ENCODE measurements at places on chromosomes 5 and 9. TPM values are rescaled to one million over a fixed set of nuclear protein-coding genes. Genes with fewer than 3 reads are reported as not detected.

The PALM2AKAP2 gene
- 2.5 TPM for total RNA-seq

The SPINK9 gene
- total RNA-seq, result not detected

The CCDC69 gene
- total RNA-seq, result 0.49 TPM

The DPH7 gene
- 19.4 TPM for total RNA-seq

The SHOC1 gene
- not detected for total RNA-seq

The IFNA4 gene
- total RNA-seq, result not detected

The DMGDH gene
- total RNA-seq, result 2.0 TPM

The SPACA9 gene
- total RNA-seq, result 2.5 TPM

The CCL21 gene
- total RNA-seq, result not detected

The GABRA6 gene
- total RNA-seq, result 0.25 TPM

The GDA gene
- total RNA-seq, result 22.6 TPM

The LCN10 gene
- not detected for total RNA-seq

The NKD2 gene
- total RNA-seq, result 3.2 TPM

The CYLC2 gene
- total RNA-seq, result not detected

The OTULINL gene
- total RNA-seq, result 15.5 TPM

The PCDHGA8 gene
- 5.4 TPM for total RNA-seq

The PHF24 gene
- 25.6 TPM for total RNA-seq

The STING1 gene
- total RNA-seq, result 3.2 TPM

The AIF1L gene
- 14.0 TPM for total RNA-seq

The SPZ1 gene
- total RNA-seq, result not detected

The IFNB1 gene
- not detected for total RNA-seq

The SNCAIP gene
- total RNA-seq, result 41.1 TPM

The PCDHA10 gene
- total RNA-seq, result 9.6 TPM

The PIP5K1B gene
- total RNA-seq, result 4.9 TPM

The ARL10 gene
- 63.9 TPM for total RNA-seq

The LPAR1 gene
- 13.0 TPM for total RNA-seq

The LRRTM2 gene
- 118 TPM for total RNA-seq

The FLT4 gene
- total RNA-seq, result 2.0 TPM

The FBP2 gene
- not detected for total RNA-seq

The PCDHB3 gene
- 9.8 TPM for total RNA-seq

The TMEM174 gene
- not detected for total RNA-seq

The CDX1 gene
- not detected for total RNA-seq

The CDH6 gene
- 37.4 TPM for total RNA-seq

The ACSL6 gene
- total RNA-seq, result 30.0 TPM

The FBXO38 gene
- total RNA-seq, result 48.4 TPM

The SLC6A3 gene
- total RNA-seq, result not detected

The FGF1 gene
- 6.1 TPM for total RNA-seq

The COL27A1 gene
- 1.5 TPM for total RNA-seq

The PCDHA9 gene
- total RNA-seq, result 12.3 TPM

The SH3GL2 gene
- 47.9 TPM for total RNA-seq

The SPINK6 gene
- not detected for total RNA-seq

The ZDHHC11 gene
- 11.3 TPM for total RNA-seq
